Immature natural killer cell (primary cell): ENCODE measurements at places on chromosomes 1 and 21.
A peak's percentile ranks its signal among the peaks of the same experiment; 100 is the strongest.

DNA sequence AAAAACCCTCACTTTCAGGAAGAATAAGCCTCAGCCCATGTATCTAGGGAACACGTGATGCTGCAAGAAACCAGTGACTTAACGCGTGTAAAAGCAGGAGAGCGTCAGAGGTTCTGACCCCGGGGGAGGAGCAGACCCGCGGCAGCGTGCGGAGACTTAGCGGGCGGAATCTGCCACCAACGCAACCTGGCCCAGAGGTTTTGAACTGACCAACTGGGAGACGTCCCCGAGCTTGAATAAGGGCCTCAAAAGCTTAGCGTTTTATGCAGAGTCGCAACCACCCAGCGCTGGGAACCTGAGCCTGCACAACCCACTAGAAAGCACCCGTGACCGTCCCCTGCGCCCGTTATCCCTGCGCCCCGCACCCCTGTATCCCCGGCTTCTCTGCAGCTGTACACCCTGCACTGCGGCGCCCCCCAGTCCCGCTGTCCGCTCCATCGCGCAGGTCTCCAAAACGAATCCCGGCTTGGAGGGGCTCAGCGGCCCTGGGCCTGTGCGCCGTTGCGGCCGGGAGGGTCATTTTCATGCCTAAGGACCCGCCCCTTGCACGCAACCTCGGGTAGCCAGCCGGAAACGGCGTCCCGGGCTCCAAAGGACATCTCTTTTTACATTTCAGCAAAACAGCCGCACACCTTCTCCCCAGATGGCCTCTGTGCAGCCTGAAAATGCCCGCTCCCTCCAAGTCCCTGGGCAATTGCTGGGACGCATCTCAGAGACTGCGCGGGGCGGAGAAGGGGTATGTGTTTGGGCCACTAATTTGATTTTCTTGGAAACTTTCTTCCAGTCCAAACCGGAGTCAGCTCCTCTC lies 29.4 kb upstream of the TRIM17 start:
- no peaks in the 10 kb centered on the region for H3K36me3 ChIP-seq
- H3K27ac ChIP-seq: no peak overlapping the region
- H3K4me1 ChIP-seq: peaks cover 12% of the 10 kb centered on the region
- peak; percentile 24 for DNase-seq
- peaks cover 21% of the 10 kb centered on the region for H3K27me3 ChIP-seq

DNA sequence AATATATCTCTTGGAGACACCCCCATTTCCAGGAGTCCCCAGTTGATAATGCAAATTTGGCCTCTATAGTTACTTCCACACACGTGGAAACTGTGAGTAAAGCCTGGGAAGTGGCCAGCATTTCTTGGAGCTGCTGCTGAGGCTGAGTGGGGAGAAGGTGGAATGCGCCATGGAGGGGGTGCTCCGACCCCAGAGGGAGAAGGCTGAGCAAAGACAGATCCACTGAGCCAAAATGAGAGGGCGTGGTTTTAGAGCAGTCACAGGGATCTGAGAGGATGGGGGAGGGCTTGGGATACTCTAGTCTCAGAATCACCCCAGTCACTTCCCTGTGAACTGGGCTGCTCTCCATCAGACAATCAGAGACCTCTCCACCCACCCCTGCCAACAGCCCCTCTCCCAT lies 38.7 kb downstream of the TRIM62 start:
- DNase-seq: no peak
- peaks cover 9% of the 10 kb centered on the region for H3K36me3 ChIP-seq
- H3K27me3 ChIP-seq: no peaks in the 10 kb centered on the region
- no peaks in the 10 kb centered on the region for H3K4me1 ChIP-seq

DNA sequence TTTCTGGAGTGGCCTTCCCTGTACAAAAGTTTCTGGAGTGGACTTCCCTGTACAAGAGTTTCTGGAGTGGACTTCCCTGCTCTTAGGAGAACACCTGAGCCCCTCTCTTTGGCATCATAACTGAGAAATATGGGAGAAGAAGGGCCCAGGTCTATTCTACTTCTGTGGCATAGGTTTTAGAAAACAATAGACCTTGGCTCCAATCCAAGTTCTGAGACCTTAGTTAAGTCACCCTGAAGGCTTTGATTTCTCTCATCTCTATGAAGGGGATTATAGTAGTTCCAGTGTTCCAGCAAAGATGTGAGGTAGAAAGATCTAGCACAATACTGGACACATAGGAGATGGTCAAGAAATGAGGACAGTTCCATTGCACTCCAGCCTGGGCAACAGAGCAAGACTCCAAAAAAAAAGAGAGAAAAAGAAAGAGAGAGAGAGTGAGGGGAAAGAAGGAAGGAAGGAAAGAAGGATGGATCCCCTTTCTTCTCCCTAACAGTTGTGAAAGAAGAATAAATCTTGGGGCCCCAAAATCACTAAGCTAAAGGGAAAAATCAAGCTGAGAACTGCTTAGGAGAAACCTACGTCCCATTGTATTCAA lies 13.3 kb upstream of the EIF4G3 start:
- no peaks in the 10 kb centered on the region for H3K36me3 ChIP-seq
- H3K27ac ChIP-seq: peak overlapping the region; percentile 58
- peak overlapping the region; percentile 73 for H3K4me3 ChIP-seq
- DNase-seq: no peak
- peaks cover 30% of the 10 kb centered on the region for H3K4me1 ChIP-seq

DNA sequence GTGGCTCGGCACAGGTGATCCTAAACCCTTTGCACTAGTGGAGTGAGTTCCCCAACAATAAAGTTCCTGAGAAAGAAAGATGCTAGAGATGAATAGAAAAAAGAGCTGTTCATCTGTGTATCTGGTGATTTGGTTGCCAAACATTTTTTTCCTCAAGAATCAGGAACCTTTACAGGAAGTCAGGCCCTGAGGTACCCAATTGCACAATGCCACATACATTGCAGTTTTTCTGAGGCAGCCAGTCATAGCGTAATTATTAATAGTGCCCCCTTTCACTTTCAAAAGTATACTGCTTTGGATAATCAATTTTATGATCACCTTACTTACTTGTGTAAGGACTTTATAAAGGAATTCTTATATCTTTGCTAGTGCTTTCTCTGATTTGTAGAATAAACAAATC lies 346.3 kb upstream of the POU3F1 start:
- H3K4me3 ChIP-seq: no peak overlapping the region
- peaks cover 3% of the 10 kb centered on the region for H3K36me3 ChIP-seq
- peaks cover 21% of the 10 kb centered on the region for H3K27me3 ChIP-seq
- DNase-seq: no peak
- no peaks in the 10 kb centered on the region for H3K4me1 ChIP-seq

DNA sequence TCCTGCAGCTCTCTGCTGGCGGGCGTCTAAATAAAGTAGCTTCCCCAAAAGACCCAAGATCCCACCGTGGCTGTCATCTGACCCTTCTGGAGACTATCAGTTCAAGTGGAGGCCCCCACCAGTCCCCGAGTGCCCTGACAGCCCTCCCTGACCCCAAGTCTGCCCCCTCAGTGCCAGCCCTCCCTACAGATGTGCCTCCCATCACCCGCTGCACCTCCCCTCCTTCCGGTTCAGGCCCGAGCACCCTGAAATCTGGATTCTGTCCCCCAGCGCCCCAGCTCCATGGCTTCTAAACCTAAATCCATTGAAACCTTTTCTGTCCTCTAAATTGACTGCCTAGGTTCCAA lies 595 bp downstream of the IL10RB start:
- H3K27ac ChIP-seq: peak overlapping the region; percentile 93
- peaks cover 67% of the 10 kb centered on the region for H3K4me1 ChIP-seq
- DNase-seq: peak; percentile 37
- peaks cover 2% of the 10 kb centered on the region for H3K27me3 ChIP-seq
- H3K36me3 ChIP-seq: peaks cover 31% of the 10 kb centered on the region

- H3K4me3 ChIP-seq: no peak overlapping the region
- peaks cover 2% of the 10 kb centered on the region for H3K27me3 ChIP-seq
- DNase-seq: no peak
- H3K4me1 ChIP-seq: no peaks in the 10 kb centered on the region
- H3K27ac ChIP-seq: no peak overlapping the region
- H3K36me3 ChIP-seq: no peaks in the 10 kb centered on the region
Observed at GRCh38 chr1:42998386-42998785, 39.7 kb upstream of the SLC2A1 start.

DNA sequence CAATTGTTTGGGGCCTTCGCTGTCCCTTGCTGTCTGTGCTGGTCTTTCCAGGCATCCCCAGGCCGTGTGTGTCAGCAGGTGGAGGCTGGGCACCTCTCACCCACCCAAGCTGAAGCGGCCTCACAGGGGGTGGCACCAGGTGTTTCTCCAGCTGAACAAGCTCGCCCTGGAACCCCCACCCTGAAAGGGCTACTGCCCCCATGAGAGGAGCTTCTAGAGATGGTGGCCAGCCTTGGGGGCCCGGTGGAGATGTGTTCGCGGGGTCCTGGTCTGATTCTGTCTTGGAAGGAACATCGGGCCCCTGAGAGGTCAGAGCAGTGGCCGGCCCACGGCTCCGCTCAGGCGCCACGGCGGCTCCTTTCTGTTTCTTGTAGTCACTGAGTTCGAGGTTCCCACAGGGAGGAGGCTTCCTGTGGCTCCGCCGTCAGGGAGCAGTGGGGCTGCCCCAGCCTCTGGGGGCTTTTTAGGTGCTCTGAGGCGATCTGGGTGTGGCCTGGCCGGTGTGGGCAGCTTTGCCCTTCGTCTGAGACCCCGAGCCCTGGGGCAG lies 46.9 kb downstream of the SKI start:
- no peak for DNase-seq
- H3K4me1 ChIP-seq: peaks cover 28% of the 10 kb centered on the region
- H3K4me3 ChIP-seq: no peak overlapping the region
- H3K27me3 ChIP-seq: peaks cover 46% of the 10 kb centered on the region
- H3K27ac ChIP-seq: no peak overlapping the region

DNA sequence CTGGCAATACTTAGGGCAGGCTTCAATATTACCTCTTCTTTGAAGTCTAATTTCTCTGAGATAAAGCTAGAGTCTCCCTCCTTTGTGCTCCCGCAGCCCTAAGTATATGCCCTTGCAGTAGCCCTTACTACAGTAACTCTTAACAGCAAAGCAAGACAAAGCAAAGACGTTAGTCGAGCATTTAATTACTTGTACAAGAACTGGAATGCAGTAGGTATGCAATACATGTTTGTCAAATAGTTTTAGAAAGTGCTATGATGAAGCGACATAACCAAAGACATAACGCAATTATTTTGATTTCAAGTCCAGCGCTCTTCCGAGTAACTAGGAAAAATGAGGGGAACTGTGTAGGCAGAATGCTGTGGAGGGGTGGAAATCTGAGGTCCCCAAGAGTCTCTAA lies 1.6 kb downstream of the P3H1 start:
- no peak overlapping the region for H3K27ac ChIP-seq
- no peak overlapping the region for H3K4me3 ChIP-seq
- H3K36me3 ChIP-seq: no peaks in the 10 kb centered on the region
- H3K4me1 ChIP-seq: peaks cover 28% of the 10 kb centered on the region
- DNase-seq: no peak

GRCh38 chr1:53567450-53567849 lies 108.3 kb downstream of the DMRTB1 start:
- no peak overlapping the region for H3K27ac ChIP-seq
- peaks cover 12% of the 10 kb centered on the region for H3K36me3 ChIP-seq
- no peak overlapping the region for H3K4me3 ChIP-seq
- DNase-seq: no peak
- H3K4me1 ChIP-seq: peaks cover 5% of the 10 kb centered on the region

DNA sequence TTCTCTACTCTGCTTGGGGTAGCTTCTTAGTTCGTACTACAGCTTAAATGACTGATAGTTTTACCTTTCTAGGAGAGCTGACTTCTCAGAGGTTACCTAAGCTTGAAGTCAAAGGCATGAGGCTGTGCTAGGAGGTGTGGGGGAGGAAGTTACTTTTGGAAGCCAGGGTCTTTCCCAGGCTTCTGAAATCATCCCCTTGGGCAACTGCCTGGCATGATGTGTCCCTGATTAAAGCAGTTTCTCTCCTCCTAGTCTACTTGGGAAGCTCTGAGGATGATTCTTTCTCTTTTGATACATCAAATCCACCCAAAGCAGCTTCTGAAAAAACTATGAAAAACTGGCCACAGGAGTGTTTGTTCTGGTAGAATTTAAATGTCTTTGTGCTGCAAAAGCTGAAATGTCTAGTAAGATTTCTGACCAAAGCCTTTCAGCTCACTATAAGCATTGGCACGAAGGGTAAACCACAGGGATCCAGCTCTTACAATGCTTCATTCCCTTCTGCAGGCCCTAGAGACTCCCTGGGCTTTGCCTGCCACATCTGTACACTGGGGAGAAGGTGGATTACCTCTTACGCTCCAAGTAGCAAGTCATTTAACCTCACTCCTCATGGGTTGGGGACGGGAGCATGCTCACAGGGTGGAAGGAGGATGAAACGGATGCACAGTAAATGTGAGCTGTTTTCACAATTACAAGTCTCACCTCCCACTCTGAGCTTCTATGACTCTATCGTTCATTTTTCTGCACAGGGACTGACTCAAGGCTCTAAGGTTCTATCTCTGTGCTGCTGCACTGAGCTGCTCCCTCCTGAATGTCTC lies 59.6 kb downstream of the RUNX1 start:
- DNase-seq: no peak
- H3K4me1 ChIP-seq: peaks cover 72% of the 10 kb centered on the region
- peak overlapping the region; percentile 68 for H3K4me3 ChIP-seq

GRCh38 chr1:203117611-203118575 lies 9.6 kb upstream of the ADORA1 start:
- H3K4me3 ChIP-seq: no peak overlapping the region
- peaks cover 5% of the 10 kb centered on the region for H3K4me1 ChIP-seq
- peaks cover 6% of the 10 kb centered on the region for H3K27me3 ChIP-seq
- H3K36me3 ChIP-seq: no peaks in the 10 kb centered on the region
- DNase-seq: no peak
- H3K27ac ChIP-seq: no peak overlapping the region

- H3K27me3 ChIP-seq: peaks cover 6% of the 10 kb centered on the region
- no peaks in the 10 kb centered on the region for H3K4me1 ChIP-seq
- no peaks in the 10 kb centered on the region for H3K36me3 ChIP-seq
Observed at GRCh38 chr1:4379451-4380175, 274.8 kb upstream of the AJAP1 start.

DNA sequence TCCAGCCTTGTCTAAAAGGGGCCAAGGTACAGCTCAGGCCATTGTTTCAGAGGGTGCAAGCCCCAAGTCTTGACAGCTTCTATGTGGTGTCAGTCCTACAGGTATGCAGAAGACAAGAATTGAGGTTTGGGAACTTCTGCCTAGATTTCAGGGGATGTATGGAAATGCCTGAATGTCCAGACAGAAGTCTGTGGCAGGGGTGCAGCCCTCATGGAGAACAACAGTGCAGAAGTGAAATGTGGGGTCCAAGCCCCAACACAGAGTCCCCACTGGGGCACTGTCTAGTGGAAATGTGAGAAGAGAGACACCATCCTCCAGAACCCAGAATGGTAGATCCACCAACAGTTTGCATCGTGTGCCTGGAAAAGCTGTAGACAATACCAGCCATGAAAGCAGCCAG lies 400.3 kb upstream of the CAMK1G start:
- H3K4me1 ChIP-seq: no peaks in the 10 kb centered on the region
- H3K36me3 ChIP-seq: no peaks in the 10 kb centered on the region
- peaks cover 1% of the 10 kb centered on the region for H3K27me3 ChIP-seq
- H3K27ac ChIP-seq: no peak overlapping the region

DNA sequence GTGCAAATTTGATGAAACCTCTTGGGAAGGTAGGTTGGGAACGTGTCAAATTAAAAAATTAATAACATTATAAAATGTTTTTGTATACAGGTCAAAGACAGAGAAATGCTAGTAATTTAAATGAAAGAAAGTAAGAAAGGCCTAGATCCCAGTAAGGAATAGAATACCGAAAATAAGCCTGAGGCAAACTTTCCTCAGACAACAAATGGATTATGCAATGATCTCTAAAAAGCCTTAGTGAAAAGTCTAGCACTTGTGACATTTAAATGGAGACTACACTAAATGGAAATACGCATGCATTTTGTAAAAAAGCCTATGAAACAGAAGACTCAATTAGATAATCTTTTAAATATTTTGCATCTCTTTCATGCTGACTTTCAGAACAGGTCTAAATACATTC lies 138.5 kb upstream of the ZNHIT6 start:
- H3K27ac ChIP-seq: no peak overlapping the region
- no peak for DNase-seq
- no peaks in the 10 kb centered on the region for H3K4me1 ChIP-seq
- H3K27me3 ChIP-seq: no peaks in the 10 kb centered on the region
